ENCODE measurements at places on chromosomes 16 and 17.

- DNase-seq: no peak
Observed at GRCh38 chr16:83698964-83699363, 108.8 kb upstream of the HSBP1 start.

- no peak for DNase-seq
Observed at GRCh38 chr16:66493490-66494401, 56.2 kb downstream of the TK2 start.

DNA sequence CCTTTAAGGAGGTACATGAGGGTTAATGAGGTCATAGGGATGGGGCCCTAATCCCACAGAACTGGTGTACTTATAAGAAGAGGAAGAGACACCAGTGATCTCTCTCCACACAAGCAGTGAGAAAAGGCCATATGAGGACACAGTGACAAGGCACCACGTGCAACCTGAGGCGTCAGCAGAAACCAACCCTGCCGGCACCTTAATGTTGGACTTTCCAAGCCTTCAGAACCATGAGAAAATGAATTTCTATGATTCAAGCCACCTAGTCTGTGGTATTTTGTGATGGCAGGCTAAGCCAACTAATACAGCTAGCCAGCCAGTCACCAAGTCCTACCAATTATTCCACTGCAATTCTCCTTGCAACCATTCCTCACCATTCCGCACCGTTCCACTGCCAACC, 39.5 kb downstream of the COPRS start:
- no peak for DNase-seq

DNA sequence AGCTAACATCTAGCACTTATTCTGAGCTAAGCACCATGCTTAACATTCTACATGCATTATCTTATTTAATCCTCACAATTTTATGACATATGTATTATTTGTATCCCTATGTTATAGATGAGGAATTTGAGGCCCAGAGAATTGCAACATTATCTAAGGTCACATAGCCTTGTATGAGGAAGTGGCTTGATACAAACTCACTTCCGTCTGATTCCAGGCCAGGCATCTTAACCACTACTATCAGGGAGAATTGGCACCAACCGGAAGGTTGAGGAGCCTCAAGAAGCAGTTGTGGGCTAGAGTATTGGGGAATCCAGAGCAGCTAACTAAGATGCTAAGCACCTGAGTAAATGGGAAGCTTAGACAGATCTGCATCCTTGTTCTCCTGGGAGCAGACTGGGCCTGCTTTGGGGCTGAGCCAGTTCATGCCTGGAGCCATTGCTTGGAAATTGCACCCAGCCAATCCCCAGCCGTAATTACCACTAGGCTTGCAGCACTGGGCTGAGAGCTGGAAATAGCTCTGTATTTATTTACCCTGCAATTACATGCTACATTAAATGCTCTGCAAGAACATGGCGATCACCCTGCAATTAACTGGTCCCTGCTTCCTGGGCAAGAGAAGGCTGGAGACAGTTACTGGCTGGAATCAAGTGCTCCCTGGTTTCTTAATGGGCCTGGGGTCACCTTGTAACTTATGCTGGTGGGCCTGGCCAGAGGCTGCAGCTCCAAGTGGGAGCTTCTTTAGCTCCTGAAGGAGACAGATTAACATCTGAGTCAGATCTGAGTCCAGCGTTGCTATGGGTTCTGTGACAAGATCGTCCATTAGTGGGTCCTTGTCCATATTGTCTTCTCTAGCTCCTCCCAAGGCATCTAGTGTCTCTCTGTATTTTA, 273.1 kb upstream of the CCL2 start:
- no peak for DNase-seq

- DNase-seq: no peak
Observed at GRCh38 chr17:12973496-12974004, 44.3 kb downstream of the ELAC2 start.

- no peak for DNase-seq
Observed at GRCh38 chr16:51328733-51329132, 177.7 kb upstream of the SALL1 start.

DNA sequence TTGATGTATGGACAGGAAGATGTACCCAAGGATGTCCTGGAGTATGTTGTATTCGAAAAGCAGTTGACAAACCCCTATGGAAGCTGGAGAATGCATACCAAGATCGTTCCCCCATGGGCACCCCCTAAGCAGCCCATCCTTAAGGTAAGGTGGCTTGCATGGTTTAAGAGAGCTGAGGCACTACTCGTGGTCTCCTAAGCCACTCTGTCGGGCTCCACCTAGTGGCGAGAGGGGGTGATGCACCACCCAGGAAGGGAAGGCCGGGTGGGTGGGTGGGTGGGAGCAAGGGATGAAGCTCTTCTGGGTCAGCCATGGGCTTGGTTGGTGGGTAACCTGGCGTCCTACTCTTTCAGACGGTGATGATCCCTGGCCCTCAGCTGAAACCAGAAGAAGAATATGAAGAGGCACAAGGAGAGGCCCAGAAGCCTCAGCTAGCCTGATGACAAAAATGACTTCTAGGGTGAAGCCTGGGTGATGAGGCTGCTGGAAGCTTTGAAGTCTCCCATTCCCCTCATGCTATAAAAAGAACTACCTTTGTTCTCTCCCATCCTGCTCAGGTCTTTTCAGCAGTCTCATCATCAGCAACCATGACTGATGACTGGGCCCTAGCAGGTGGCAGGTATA, 21.5 kb downstream of the GPR179 start:
- DNase-seq: peak; percentile 71

DNA sequence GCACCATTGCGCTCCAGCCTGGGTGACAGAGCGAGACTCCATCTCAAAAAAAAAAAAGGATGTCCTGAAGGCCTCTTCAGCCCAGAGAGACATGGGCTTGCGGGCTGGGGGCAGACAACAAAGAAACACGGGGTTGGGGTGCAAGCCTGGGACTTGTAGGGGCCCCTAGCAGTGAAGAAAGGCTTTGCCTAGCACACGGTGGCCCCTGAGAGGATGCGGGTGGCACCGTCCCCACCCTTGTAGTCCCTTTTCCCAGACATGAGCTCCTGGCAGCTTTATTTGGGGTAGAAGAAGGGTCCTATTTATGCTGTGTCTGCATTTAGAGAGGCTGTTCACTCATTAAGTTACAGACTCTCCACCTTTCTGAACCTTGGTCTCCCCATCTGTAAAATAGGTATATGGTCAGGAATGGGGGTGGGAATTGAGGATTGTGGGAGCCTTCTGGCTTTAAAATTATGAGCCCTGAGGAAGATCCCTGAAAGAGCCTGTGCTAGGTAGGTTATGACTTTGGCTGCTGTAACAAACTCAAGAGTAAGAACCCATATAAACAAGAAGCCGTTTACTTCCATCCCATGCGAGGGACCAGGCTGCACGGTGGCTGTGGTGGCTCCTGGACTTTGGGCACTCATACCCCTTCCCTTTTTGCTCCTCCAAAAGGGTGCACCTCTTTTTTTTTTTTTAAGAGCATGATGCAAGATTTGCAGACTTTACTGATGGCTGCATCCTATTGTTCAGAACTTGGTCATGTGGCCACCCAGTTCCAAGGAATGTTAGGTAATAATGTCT, 20.6 kb upstream of the ADGRG1 start:
- DNase-seq: no peak

DNA sequence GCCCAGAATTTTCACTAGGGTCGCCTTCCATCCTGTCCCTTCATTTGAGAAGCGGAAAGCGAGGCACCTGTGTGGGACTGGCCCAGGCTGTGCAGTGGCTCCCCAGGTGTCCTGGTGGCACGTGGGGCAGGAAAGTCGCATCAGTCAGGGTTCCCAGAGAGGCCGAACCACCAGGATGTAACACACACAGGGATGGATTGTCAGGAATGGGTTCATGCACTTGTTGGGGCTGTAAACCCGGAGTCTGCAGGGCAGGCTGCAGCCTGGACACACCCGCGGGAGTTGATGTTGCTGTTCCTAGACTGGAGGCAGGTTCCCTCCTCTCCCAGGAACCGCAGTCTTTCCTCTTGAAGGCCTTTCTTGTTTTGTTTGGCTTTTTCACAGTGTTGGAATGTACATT, 30.7 kb upstream of the RPTOR start:
- DNase-seq: no peak

DNA sequence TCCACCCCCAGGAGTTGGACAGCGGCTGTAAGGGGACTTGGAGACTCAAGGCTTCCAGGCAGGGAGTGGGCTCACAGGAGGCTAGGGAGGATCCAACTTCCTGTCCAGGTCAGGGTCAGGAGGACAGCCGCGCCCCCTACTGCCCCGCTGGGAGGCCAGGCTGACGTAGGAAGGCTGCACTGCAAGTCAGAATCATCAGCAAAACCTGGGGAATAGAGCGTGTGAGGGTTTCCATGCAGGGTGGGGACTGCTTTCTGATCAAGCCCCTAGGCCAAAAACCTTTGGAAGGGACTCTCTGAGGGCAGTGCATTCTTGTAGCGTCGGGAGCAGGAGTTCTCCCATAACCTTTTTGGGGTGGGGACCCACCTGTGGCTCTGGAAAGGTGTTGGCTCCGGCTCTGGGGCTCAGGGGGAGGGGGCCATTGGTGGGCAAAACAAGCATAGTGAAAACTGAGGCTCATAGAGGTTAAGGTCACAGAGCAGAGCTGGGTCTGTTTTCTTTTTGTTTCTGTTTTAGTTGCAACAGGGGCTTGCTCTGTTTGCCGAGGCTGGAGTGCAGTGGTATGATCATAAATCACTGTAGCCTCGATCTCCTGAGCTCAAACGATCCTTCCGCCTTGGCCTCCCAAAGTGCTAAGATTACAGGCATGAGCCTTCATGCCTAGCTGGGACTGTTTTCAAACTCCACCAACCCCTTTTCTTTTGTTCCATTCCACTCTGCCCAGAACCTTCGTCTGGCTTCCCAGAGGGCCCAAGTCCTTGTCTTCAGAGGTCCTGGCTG, 22.1 kb downstream of the RAI1 start:
- no peak for DNase-seq

- peak; percentile 11 for DNase-seq
Observed at GRCh38 chr17:19306160-19307111, 56.1 kb downstream of the B9D1 start.

GRCh38 chr17:45347444-45347843, 30.6 kb upstream of the MAP3K14 start:
- no peak for DNase-seq

- DNase-seq: no peak
Observed at GRCh38 chr16:75202069-75202590, 4.8 kb downstream of the CTRB2 start.

GRCh38 chr17:17668775-17669579, 12.3 kb upstream of the RAI1 start:
- no peak for DNase-seq

DNA sequence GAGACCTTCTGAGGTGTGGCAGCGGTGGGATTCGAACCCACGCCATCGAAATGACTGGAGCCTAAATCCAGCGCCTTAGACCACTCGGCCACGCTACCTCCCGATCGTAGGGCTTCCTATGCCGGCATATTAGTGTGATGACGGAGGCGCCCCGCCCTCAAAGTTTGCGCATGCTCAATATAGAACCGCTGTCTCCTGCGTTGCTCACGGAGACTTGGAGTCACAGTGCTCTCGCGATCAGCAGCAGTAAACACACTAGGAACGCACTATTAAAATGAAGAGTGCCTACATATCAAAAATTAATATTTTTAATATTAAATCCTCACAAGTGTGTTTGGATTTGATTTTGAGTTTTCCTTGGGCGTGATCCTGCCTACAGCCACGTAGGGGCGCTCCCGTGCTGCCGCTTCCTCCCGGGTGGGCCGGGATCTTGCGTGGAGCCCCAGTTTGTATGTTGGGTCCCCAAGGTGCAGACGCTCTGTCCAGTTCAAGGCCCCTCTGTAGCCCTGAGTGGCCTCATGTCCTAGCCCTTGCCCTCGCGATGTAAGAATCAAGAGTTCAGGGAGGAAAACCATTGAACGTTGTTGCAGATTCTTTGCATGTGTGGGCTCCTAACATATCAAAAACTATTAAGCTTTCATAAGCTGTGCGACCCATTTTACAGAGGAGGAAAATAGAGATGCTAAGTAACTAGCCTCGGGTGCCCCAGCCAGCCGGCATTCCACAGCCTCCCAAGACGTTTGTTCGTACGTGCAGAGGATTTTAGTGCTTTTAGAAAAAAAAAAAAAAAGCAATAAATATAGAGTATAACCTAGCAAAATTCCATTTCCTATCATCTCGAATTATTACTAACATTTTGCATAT, 10.2 kb upstream of the EEF2K start:
- DNase-seq: peak; percentile 90

DNA sequence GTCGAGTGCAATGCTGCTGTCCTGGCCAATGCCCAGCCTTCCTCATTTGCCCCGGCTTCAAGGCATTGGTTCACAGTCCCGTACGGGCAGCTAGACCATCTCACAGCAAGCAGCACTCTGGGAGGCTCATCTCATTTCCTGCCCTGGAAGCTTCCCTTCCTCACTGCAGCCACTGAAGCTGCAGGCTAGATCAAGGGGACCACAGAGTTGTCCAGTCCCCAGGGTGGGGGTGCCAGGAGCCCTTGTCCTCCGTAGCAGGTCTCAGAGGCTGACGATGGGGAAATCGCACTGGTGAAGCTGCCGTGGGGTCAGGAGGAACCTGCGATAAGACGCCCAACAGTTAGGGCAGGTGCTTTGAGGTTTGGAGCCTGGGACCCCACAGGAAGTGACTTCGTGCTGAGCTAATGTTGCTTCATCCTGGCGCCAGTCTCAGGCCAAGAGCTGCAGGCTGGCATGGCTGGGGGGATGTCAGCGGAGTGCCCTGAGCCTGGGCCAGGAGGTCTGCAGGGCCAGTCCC, at the start of gene SPNS3:
Gene SPNS3 (plus strand): TSS at position 426 of the 517 bp plus-strand sequence. CDS start 28 bp downstream, at position 454.
- peak; percentile 29 for DNase-seq

- DNase-seq: peak; percentile 77
Observed at GRCh38 chr17:39197380-39198185, at the start of gene CACNB1. Gene CACNB1 (minus strand): TSS chr17:39197669. CDS start chr17:39197495, 174 bp downstream.

GRCh38 chr17:74935585-74936469, at the start of gene OTOP3:
Gene OTOP3 (plus strand): TSS chr17:74935898. CDS start chr17:74935922, 24 bp downstream.
- no peak for DNase-seq

DNA sequence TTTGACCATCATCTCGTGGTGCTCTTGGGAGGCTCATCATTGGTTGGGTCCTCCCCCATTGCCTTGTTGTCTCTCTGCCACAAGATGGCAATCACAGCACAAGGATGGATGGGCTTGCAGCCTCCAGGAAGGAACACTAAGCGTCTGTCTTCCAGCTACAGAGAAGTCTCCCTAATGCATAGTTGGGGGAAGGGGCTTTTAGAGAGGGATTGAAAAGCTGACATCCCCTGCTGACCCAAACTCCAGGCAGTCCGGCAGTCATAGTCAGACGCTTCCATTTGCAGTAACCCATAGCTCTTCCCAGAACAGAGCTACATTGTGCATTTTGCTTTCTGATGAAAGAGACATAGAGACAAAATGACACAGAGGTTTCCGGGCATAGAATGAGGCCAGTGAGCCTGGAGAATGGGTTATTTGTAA, 111.4 kb downstream of the UTP18 start:
- peak; percentile 28 for DNase-seq

- no peak for DNase-seq
Observed at GRCh38 chr17:76370261-76370993, 14.0 kb upstream of the SPHK1 start.

GRCh38 chr16:84741340-84741830, 41.6 kb downstream of the USP10 start:
- DNase-seq: no peak

- no peak for DNase-seq
Observed at GRCh38 chr17:67178555-67178954, 66.4 kb downstream of the HELZ start.

- no peak for DNase-seq
Observed at GRCh38 chr16:2692251-2692947, 10.1 kb downstream of the KCTD5 start.

Measured in stimulated activated CD4-positive, alpha-beta T cell treated with anti-CD3 and anti-CD28 coated beads, TNF-alpha, amount 100 ng/mL, for 24 hours (primary cell).